ENCODE measurements at places on chromosomes 2 and 18.

- no peak for DNase-seq
Observed at GRCh38 chr18:1784113-1784512, 787.2 kb downstream of the METTL4 start.

- DNase-seq: peak; percentile 64
Observed at GRCh38 chr2:235756491-235756890, 262.6 kb downstream of the AGAP1 start.

DNA sequence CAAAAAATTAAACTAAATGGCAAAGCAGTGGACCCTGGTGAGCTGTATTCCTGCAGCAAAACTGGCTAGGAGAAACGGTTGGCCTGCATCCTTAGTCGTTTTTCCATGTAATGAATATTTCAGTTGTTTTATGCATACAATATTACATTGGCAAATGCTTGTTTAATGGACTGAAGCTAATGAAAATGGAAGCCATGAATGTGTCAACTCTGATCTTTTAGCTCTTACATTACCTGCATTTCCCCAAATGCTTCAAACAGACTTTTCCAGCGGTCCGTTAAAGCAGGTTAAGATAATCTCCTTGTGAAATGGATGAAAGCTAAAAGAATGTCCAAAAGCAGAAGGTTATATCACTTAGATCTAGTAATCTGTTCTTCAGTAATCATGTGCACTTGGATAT lies 686.3 kb upstream of the SETBP1 start:
- DNase-seq: no peak

DNA sequence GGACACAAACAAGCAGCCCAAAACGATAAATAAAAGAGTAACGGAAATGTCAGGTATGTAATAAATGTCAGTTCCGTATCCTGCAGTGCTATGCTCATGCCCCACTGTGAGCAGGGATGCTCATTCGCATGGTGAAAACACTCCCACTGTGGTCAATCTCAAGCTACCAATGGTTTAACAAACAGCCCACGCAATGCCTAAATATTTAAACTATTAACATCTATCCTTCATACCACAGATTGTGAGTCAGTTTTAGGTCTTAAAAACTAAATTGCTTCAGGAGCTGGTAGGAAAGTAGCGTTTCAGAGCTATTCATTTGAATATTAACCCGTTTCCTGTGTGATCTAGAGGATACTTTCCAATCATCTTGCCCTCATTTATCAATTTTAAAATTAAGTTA lies 207.4 kb downstream of the TCF4 start:
- no peak for DNase-seq

DNA sequence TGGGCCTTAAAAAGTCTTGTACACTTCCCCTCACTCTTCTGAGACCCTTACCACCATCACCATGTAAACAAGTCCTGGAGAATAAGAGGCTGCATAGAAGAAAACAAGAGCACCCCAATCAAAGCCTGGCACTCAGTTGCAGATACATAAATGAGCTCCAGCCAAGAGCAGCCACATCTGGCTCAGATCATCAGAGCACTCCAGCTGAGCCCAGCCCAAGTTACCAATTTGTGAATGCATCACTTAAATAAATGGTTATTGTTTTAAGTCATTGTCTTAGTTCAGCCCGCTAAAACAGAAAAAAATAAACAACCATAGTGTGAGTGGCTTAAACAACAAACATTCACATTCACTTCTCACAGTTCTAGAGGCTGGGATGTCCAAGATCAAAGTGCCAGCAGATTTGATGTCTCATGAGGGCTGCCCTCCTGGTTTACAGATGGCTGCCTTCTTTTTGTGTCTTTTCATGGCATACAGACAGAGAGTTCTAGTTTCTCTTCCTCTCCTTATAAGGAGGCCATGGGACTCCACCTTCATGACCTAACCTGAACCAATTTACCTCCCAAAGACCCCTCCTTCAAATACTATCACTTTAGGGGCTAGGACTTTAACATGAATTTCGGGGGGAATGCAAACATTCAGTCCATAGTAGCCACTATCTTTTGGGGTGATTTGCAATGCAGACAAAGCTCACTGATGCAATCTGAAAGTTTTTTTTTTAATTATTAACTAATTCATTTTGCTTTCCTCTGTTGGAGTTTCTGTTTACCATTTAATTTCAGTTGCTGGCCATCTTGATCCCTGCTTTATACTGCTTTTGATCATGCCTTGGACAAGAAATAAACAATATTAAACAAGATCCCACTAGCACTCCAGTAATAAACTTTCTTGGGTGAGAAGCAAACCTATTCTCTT lies 187.5 kb upstream of the ACVR2A start:
- DNase-seq: no peak

DNA sequence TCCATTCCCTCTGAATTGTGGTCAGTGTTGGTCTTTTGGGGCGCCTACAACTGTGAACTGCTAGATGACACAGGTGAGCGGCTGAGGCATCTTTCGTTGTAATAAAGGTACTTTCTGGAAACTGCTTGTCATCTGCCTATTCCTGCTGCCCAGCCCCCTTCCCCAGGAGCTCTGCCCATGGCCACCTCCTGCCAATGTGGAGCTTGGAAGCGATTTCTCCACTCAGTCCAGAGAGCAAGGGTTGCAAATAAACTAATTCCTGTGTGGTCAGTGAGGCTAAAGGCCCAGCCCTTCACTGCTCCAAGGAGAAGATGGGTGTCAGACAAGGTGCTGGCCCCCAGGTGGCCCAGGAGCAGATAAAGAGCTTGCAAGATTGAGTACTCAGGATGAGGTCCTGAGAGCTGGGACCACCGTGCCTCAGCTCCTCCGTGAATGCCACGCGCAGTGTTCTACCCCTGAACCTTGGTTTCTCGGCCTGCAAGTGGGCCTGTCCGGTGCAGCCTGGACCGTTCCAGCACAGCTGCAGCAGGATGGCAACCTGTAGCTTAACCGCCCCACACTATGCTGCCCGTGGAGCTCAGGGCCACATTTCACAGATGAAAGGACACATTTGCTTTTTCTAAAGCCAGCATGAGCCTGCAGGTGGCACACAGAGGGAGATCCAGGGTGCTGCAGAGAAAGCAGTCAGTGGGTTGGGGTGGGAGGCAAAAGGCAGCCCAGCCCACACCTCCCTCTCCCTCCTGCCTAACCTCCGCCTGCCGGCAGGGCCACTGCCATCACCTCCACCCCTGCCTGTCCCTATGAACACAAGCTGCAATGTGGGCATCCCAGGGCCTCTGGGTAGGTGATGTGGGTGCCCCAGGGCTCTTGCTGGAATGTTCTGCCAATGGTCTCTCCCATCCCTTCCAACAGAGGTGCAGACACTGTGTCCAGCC lies 78.7 kb upstream of the OTOF start:
- no peak for DNase-seq

DNA sequence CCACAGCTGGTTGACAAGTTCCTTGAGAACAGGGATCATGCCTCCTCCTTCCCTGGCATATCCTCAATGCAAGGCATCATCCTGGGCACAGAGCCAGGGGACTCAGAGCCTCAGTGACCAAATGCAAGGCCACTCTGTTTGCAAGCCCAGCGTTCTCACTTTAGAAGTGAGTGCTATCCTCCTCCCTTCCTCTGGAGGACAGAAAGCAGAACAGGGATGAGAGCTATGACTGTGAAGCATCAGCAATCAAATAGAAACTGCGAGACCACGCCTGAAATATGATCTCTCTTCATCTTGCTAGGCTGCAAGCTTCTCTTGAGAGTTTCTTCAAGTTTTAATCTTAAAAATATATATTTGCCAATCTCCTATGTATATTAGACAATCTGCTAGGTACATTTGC lies 119.8 kb downstream of the LRATD1 start:
- no peak for DNase-seq

GRCh38 chr2:142873831-142874287 lies 3.6 kb upstream of the KYNU start:
- no peak for DNase-seq

GRCh38 chr18:21316296-21316695 lies 74.3 kb downstream of the GREB1L start:
- no peak for DNase-seq

GRCh38 chr18:934518-935133 lies 30.0 kb downstream of the ADCYAP1 start:
- no peak for DNase-seq

DNA sequence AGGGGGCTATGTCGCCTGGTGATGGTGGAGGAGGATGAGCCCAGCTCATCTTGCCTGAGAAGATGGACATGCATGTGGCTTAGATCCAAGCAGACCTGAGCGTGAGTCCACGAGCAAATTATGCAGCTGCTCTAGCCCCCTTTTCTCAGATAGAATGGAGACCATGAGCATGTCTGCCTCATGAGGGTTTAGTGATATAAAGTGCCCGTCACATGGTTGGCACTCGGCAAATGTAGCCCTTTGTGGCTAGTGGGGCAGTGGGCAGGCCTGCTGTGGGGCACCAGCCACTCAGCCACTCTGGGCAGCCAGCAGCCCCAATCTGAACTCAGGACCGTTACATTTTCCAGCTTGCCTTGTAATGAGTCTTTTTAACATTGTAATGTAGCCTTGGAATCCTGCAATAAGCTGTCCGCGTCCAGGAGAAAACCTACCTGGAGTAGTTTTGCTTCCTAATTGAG lies 92.1 kb upstream of the HS6ST1 start:
- DNase-seq: no peak

GRCh38 chr2:235160281-235160810 lies 208.5 kb downstream of the SH3BP4 start:
- no peak for DNase-seq

DNA sequence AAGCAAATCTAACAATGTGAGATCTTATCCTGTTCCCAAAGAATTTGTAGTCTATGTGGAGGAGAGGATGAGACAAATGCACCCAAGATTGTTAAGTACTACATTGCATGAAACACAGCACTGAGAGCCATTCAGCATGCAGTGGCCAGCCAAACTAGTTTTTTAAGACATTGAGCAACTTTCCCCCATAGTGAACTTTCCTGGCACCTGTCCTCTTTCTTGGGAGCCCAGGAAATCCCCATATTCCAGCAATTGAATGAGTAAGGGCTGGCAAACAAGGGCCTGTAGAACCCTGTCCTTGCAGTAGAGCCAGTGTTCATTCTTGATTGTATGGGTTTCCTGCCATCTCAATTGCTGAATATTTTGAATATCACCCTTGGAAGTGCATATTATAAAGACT lies 58.8 kb upstream of the FIGN start:
- DNase-seq: peak; percentile 1

DNA sequence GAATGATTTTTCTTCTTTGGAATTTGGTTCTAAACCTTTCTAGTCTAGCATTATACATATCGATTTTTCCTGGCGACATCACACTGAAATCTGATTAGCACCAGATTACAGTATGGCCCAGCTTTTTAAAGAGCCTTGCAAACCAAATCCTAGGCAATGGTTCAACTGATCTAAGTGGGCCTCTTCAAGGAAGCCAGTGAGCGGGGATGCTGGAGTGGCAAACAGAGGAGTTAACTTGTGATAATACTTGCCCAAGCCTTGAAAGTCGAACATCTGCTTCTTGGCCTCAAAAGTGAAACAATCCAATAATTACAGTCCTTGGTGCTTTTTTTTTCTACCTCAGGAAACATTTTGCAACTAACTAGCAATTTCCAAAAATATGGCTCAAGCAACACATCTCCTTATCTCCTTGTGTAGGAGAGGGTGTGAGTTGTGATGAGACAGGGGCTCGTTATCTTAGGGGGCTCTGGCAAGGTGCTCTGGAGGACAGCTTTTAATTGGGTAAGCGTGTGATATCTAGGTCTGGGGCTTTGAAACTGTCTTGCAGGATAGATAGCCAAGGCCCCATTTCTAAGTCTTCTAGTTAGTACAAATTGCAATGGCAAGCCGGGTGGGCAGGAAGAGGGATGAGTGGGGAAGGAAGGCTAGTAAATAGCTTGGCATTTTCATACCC lies 240.2 kb upstream of the CCDC68 start:
- DNase-seq: no peak

GRCh38 chr2:108589781-108590180 lies 55.5 kb downstream of the LIMS1 start:
- no peak for DNase-seq

GRCh38 chr18:75105551-75106254 lies 103.2 kb downstream of the PTGR3 start:
- peak; percentile 40 for DNase-seq

DNA sequence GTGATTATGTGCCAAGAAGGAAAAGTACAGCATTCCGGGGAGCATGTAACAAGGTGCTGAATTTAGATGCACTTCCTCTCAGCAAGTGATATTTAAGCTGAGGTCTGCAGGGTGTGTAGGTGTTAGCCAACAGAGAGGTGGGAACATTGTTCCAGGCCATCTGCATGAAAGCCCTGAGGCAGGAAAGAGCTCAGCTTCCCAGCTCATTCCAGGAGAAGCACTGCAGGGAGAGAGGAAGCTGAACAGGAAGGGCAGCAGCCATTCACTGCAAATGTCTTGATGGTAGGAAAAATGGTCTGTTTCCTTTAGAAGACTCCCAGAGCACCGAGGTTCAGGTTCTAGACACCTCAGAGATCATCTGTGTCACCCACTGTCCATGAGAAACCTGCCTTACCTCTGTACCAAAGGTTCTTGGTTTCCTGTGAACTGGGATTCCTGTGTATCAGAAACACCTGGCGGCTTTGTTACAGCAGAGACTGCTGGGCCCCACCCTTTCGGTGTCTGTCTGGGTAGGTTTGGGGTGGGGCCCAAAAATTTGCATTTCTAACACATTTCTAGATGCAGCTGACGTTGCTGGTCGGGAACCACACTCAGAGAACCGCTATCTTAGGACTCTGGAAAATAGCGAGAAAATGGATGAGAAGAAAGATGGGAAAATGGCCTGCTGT lies 84.0 kb downstream of the RTN4 start:
- DNase-seq: no peak

GRCh38 chr2:175015340-175015739 lies 10.2 kb upstream of the CHN1 start:
- DNase-seq: no peak

GRCh38 chr2:98805412-98806171 lies 74.7 kb upstream of the MGAT4A start:
- DNase-seq: no peak

- DNase-seq: no peak
Observed at GRCh38 chr2:159788253-159788652, 9.8 kb downstream of the CD302 start.
